Neural progenitor cell (in vitro differentiated cells): ENCODE measurements at places on chromosomes 6 and 20. TPM values are rescaled to one million over a fixed set of nuclear protein-coding genes. Genes with fewer than 3 reads are reported as not detected.

Gene PRSS16
- total RNA-seq = 4.3 and 7.2 TPM in 2 replicates

Gene NKX2-4
- total RNA-seq = not detected in 2 replicates

Gene CENPQ
- total RNA-seq = 31.1 and 48.8 TPM in 2 replicates

Gene SEMG1
- total RNA-seq = not detected in 2 replicates

Gene SUN5
- not detected in 2 replicates for total RNA-seq

Gene HLA-DRA
- 1.8 and 2.3 TPM in 2 replicates for total RNA-seq

Gene MLN
- not detected in 2 replicates for total RNA-seq

- no peak for DNase-seq
These were observed 295.7 kb downstream of the C6orf118 start for GRCh38 chr6:165013701-165014100.

GRCh38 chr20:46021361-46022359, 7.4 kb upstream of the SLC12A5 start:
- peak; percentile 96 for DNase-seq

DNA sequence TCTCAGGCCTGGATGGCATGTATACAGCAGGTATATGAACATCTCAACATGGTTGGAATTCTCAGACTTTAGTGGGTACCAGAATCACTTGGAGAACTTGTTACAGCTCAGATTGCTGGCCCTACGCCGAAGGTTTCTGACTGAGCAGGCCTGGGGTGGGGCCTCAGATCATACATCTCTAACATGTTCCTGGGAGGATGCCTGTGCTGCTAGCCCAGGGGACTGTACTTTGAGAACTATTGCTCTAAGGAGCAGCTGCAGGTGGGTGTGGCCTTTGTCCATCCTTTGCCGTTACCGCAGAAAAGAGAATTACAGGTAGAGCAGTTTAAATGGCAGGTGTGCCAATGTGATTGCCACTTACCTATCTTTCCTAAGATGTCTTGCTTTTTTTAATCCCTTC, 310.5 kb upstream of the JAG1 start:
- DNase-seq = no peak

DNA sequence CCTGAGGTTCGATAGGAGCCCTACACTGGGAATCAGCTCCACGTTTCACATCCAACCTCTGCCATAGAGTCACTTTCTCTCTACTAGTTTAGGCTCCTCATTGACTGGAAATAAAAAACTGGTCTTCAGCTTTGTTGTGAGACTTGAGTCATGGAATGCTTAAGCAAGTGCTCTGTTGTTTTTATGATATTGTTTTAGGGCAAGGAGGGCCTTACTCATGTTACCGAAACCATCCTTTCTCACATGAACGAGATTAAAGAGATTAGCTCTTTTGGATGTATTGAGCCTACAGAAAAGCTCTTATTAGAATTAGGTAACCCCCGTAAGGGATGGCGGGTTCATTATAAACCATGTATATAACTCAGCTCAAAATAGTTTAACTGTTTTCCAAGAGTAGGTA, 6.9 kb upstream of the MOCS1 start:
- no peak for DNase-seq

GRCh38 chr6:125154761-125155135, 1.2 kb downstream of the TPD52L1 start:
- peak; percentile 60 for DNase-seq

DNA sequence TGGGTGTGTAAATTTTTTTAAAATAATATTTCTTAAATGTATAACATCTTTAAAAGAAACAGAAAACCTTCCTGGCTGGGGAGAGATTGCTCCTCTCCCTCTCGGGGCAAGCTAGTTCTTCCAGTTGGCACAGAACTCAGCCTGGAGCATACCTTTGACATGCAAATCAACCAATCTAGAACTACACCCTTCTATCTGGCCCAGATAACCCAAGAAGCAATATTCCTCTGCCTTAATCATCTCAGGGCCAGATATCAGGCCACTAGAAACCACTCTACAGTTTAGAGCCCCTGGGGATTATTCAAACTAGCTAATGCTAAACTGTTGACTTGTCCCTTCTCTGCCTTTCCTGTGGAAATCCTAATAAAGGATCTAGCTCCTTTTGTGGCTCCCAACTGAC, 33.9 kb downstream of the CYP39A1 start:
- DNase-seq = no peak

DNA sequence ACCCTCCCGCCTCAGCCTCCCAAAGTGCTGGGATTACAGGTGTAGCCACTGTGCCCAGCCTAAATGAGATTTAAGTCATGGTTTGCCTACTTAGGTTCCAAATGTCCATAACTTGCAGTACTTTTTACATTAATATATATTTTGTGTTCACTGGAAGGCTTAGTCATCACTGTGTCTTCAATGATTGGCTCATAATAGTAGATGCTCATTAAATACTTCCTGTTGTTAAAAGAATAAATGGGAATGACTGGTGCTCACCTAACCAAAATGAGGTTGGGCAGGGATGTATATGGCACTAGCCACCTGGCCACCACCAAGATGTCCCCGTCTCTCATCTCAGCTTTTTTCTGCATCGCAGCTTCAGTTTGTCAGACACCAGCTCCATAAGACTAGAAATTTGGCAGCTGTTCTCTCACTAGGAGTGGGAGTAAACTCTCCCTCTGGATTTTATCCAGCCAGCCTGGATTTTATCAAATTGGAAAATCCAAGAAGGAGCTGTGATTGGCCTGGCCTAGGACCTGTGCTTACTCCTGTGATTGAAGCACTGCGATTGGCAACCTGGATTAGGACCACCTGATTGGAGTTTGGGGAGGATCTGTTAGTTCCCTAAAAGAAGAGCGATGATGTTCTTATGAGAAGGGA, 1.1 kb upstream of the GLO1 start:
- no peak for DNase-seq

GRCh38 chr6:8860671-8861070, 425.3 kb upstream of the SLC35B3 start:
- no peak for DNase-seq

- DNase-seq = no peak
These were observed 64.3 kb downstream of the ANKS1A start for GRCh38 chr6:34953061-34954025.

GRCh38 chr6:37974943-37975342, 155.4 kb downstream of the ZFAND3 start:
- DNase-seq = no peak

DNA sequence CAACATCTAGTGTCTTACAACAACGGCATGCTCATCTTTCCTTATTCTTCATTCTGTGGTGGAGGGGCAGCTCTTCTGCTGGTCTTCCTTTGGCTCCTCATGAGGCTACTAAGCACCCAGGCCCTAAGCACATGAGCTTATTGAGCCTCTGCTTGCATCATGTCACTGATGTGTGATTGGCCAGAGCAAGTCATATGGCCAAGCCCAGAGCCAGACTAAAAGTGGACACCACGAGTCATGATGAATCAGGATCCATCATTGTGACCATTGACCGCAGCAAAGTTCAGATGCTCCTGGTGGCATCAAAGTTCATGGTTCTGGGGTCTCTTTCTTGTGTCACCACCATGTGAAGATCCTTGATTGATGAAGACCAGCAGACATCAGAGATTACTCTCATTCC, 192.0 kb upstream of the FOXA2 start:
- no peak for DNase-seq

- DNase-seq = no peak
These were observed 4.4 kb downstream of the ANKRD60 start for GRCh38 chr20:58224097-58224496.

- no peak for DNase-seq
These were observed 98.4 kb downstream of the DOK5 start for GRCh38 chr20:54573838-54574237.

GRCh38 chr6:15739353-15739752, 76.5 kb upstream of the DTNBP1 start:
- DNase-seq = peak; percentile 53

GRCh38 chr6:85672050-85672449, 29.4 kb upstream of the SYNCRIP start:
- DNase-seq = no peak

DNA sequence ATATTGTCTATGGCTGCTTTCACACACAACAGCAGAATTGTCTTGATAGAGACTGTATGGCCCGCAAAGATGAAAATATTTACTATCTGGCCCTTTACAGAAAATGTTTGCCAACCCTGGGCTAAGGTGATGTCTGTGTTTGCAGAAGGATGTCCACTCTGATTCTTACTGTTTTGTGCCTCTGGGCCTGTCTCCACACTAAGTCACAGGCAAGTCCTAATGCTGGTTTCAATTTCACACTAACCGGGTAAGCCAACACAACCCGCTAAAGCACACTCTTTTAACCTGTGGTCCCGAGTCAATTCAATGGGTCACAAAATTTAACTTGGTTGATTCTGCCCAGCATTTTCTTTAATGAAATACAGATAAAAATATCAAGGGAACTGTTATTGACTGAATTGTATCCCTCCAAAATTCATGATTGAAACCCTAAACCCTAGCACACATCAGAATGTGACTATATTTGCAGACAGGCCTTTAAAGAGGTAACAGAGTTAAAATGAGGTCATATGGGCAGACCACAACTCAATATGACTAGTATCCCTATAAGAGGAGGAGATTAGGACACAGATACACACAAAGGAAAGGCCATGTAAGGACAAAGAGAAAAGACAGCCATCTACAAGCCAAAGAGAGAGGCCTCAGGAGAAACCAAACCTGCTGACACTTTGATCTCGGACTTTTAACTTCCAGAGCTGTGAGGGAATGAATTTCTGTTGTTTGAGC, 78.4 kb downstream of the FYN start:
- DNase-seq = no peak
